ENCODE measurements at places on chromosomes 1 and 21.

DNA sequence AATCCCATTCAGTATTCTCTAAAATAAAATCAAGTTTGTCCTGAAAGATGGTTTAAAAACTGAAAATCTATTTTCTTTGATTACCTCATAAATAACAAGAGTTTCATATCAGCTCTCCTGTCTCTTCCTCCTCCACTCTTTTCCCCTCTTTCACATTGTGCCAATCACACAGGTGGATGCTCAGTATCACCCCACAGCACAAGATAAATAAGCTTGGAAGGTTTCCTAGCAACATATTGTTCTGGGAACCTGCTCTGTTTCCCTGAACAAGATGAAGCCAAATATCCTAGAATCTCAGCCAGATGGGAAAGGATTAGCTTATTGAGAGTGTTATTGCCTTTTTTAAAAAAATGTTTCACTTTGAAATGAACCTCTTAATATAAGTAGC is 45.7 kb upstream of the CACYBP start:
- no peak for DNase-seq

DNA sequence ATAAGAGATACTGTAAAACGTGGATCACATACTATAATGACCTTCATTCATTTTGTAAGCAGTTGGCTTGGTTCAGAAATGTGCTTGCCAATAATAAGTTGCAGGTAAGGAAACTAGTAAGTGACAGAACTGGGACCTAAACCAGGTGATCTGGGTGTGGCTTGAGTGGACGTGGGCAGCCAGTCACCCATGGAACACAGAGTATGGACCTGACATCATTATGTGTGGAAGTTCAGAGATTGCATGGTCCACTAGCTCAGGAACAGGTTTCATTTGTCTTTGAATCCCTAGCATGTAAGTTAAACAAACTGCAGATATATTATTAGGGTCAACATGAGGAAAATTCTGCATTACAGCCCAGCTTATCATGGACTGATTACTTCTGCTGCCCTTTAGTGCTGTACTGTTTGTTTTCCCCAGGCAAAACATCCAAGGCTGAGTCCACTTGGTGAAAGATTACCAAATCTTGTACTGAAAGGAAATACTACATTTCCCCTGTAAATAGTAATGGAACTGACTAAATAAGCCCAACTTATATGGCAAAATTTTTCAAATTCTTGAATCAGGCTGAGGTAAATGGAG is 327.3 kb upstream of the SGIP1 start:
- no peak for DNase-seq

GRCh38 chr1:67261680-67262079 is 46.0 kb upstream of the IL12RB2 start:
- no peak for DNase-seq

- no peak for DNase-seq
These were observed 45.8 kb downstream of the CYP2J2 start for GRCh38 chr1:59880735-59881134.

GRCh38 chr21:36044056-36044455 is 16.3 kb downstream of the SETD4 start:
- no peak for DNase-seq

GRCh38 chr1:14845851-14846250 is 247.4 kb downstream of the KAZN start:
- DNase-seq: no peak
